ENCODE measurements at places on chromosomes 11 and 22. TPM values are rescaled to one million over a fixed set of nuclear protein-coding genes. Genes with fewer than 3 reads are reported as not detected.
A peak's percentile ranks its signal among the peaks of the same experiment; 100 is the strongest.

The POU2AF2 gene
- not detected for total RNA-seq

The PDE3B gene
- total RNA-seq, result 106 TPM

The YPEL1 gene
- total RNA-seq, result 2.6 TPM

DNA sequence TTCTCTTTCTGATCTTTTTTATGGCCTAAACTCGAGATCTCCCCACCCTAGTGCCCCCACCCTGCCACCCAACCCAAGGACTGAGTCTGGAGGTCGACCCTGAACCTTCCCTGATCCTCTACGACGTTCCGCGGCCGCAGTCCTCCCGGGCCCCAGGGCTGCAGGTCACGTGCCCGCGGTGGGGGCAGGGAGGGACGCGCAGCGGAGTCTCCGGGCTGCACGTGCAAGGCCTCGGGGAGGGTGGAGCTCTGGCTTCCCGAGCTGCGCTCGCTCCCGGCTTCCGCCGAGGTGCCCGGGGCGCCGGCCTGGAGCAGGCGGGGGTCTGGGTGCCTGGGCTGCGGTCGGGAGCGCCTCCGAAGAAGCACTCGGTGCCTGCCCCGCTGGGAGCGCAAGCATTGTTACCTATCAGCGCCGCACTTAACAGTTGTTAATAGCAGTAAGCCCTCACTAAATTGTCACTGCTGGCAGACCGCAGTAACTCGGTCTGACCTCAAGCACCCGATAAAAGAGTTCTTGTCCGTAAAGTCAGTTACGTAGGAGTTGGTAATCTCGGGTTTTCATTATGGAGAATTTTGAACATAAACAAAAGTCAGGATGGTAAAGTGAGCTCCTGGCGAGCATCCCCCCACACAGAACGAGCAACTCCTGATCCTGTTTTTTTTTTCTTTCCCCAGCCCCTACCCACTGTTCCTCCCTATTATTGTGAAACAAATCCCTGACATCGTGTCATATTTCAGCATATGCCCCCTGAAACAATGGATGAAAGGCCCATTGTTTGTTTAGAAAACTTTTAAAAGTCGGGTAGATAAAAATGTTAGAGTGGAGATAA, 69.7 kb upstream of the EP300 start:
- H3K4me1 ChIP-seq, result peaks cover 21% of the 10 kb centered on the region
- peak overlapping the region; percentile 64 for H3K27ac ChIP-seq
- peak; percentile 85 for DNase-seq
- H3K27me3 ChIP-seq, result no peaks in the 10 kb centered on the region

- no peaks in the 10 kb centered on the region for H3K36me3 ChIP-seq
- no peaks in the 10 kb centered on the region for H3K4me1 ChIP-seq
- H3K4me3 ChIP-seq, result no peak overlapping the region
- no peak for DNase-seq
- H3K27me3 ChIP-seq, result no peaks in the 10 kb centered on the region
These were observed 380.6 kb downstream of the CTTN start for GRCh38 chr11:70778883-70779282.

GRCh38 chr22:39317084-39317774, 2.2 kb downstream of the RPL3 start:
- DNase-seq, result no peak
- H3K4me1 ChIP-seq, result peaks cover 68% of the 10 kb centered on the region

DNA sequence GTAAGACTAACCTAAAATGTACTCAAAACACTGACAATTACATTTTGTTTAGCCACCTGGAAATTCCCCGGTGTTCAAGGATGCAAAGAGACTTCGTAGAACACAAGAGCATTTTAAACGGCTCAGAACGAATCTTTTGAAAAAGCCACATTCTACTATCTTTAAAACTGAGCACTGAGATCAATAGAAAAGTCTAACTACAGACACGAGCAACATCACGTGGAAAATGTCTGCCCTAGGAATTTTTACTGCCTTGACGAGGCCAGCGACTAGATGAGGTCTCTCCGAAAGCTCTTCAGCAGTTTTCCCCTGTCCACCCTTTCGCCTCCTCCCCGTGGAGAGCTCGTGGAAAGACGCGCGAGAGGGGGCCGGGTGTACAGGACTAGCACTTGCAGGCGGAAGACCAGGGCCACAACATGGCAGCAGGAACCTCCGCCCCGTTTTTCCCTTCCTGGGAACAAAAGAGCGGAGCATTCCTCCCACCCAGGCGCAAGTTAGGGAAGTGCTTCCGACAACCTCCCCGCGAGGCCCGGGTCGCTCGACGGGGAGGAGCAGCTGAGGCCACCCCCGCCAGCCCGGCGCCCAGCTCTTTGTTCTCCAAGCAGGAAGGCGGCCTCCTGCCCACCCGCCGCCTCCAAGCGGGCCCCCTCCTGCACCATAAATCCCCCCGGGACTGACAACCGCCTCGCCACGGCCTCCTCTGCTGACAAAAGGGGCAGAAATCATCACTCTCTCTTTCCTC, 1.1 kb downstream of the EIF4G2 start:
- H3K27me3 ChIP-seq, result no peaks in the 10 kb centered on the region
- H3K27ac ChIP-seq, result peak overlapping the region; percentile 99
- peaks cover 33% of the 10 kb centered on the region for H3K4me1 ChIP-seq
- peak overlapping the region; percentile 86 for H3K4me3 ChIP-seq
- peak; percentile 37 for DNase-seq

DNA sequence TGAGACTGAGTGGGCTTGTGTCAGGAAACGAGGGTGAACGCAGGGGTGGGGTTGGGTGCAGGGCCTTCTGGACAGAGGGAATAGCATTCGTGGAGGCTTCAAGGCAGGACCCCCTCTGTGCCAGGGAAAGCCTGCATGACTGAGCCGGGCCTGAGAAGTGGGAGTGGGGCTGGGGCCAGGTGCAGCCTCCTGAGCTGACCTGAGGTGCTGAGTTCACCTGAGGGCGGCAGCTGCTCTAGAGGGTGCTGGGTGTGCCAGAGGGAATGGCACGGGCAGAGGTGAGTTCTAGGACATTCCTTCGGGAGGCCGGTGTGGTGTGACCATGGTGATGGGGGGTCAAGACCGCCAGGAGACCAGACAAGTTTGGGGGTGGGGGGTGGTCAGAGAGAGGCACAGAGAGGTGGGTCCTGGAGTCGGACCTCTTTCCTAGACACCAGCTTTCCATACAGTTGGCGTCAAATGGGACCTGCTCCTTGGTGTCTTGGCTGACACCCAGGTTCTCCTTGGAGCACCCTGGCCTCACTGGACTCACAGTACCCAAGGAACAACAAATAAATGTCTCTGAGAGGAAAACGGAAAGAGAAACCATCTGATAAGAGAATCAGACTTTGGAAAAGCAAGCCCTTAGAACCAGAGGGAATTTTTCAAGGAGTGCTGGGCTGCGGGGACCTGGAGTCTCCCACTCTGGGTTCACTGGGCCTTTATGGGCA, 7.7 kb downstream of the MPPED1 start:
- peaks cover under 1% of the 10 kb centered on the region for H3K27me3 ChIP-seq
- no peak overlapping the region for H3K4me3 ChIP-seq
- H3K4me1 ChIP-seq, result no peaks in the 10 kb centered on the region
- DNase-seq, result no peak

DNA sequence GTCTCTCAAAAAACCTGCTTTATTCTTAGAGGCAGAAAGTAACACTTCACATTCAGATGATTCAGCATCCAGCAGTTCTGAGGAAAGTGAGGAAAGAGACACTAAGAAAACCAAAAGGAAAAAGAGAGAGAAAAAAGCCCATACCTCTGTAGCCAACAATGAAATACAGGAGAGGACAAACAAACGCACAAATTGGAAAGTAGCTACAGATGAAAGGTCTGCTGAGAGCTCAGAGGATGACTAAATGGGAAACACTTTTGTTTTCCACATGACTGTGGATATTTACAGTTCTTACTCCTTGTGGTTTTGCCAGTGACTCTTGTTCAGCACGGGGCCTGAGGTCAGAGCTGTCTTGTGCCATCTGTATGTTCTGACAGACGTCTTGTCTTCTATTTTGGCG, 3.8 kb downstream of the TIMM8B start:
- H3K36me3 ChIP-seq, result peaks cover 63% of the 10 kb centered on the region
- no peak overlapping the region for H3K4me3 ChIP-seq
- no peak for DNase-seq

GRCh38 chr11:85779956-85780640, 30.8 kb downstream of the SYTL2 start:
- H3K4me1 ChIP-seq, result peaks cover 9% of the 10 kb centered on the region
- H3K27me3 ChIP-seq, result no peaks in the 10 kb centered on the region
- no peak overlapping the region for H3K4me3 ChIP-seq
- DNase-seq, result no peak
- H3K36me3 ChIP-seq, result no peaks in the 10 kb centered on the region

- no peaks in the 10 kb centered on the region for H3K4me1 ChIP-seq
- no peak overlapping the region for H3K27ac ChIP-seq
- H3K4me3 ChIP-seq, result no peak overlapping the region
- no peak for DNase-seq
These were observed 706.9 kb upstream of the LUZP2 start for GRCh38 chr11:23789938-23790371.

DNA sequence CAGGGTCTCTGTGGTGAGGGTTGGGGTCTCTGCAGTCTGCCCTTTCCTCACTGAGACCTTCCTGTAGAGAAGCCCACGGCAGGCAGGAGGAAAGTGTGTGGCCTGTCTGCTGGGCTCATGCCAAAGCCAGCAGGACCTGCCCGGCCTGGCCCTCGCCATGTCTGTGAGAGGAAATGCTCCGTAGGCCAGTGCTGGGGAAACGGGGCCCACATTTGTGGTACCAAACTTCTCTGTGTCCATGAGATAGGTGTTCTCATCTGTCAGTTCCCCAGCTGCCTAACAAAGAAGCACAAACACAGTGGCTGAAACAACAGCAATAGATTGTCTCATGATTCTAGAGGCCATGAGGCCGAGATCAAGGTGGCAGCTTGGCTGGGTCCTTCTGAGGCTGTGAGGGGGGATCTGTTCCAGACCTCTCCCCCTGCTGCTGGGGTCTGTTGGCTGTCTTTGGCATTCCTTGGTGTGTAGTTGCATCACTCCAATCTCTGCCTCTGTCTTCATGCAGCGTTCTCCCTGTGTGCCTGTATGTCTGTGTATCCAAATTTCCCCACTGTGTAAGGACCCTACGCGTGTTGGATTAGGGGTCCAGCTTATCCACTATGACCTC, 772.5 kb downstream of the TBC1D22A start:
- no peaks in the 10 kb centered on the region for H3K4me1 ChIP-seq
- H3K4me3 ChIP-seq, result no peak overlapping the region
- H3K27me3 ChIP-seq, result no peaks in the 10 kb centered on the region
- H3K27ac ChIP-seq, result no peak overlapping the region
- no peak for DNase-seq

DNA sequence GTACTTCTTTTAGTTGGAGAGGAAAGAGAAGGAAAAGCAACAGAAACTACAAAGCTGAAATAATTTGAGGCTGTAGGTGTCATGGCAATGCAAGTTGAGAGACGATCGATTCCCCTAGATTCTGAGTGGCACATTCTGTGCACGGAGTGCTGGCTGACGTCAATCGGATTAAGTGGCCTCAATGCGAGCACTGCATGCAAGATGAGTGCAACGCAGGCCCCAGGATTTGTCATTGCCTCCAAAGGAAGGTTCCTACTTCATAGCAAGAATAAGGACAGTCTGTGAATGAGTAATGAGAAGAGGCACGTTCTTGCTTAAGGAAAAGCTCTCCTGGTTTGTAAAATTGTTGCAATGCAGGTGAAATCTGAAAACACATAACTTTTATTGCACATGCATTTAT, 892.4 kb downstream of the KCNA4 start:
- H3K27ac ChIP-seq, result no peak overlapping the region
- H3K27me3 ChIP-seq, result no peaks in the 10 kb centered on the region
- no peaks in the 10 kb centered on the region for H3K4me1 ChIP-seq

- DNase-seq, result no peak
- H3K4me3 ChIP-seq, result no peak within 1 kb of the TSS
- H3K4me1 ChIP-seq, result peaks cover 4% of the 10 kb centered on the region
These were observed at the start of gene KCNC1 for GRCh38 chr11:17734418-17734911. Gene KCNC1 (plus strand): TSS chr11:17734781. CDS start chr11:17736003, 1,222 bp downstream.

GRCh38 chr22:43289976-43290721, 53.0 kb downstream of the SCUBE1 start:
- DNase-seq, result no peak
- no peak overlapping the region for H3K4me3 ChIP-seq
- no peaks in the 10 kb centered on the region for H3K36me3 ChIP-seq

GRCh38 chr11:109708184-109708583, 286.2 kb downstream of the C11orf87 start:
- H3K27me3 ChIP-seq, result no peaks in the 10 kb centered on the region
- H3K27ac ChIP-seq, result no peak overlapping the region
- no peaks in the 10 kb centered on the region for H3K36me3 ChIP-seq
- H3K4me3 ChIP-seq, result no peak overlapping the region
- no peak for DNase-seq

- H3K4me1 ChIP-seq, result no peaks in the 10 kb centered on the region
- no peak overlapping the region for H3K27ac ChIP-seq
- H3K36me3 ChIP-seq, result no peaks in the 10 kb centered on the region
- H3K4me3 ChIP-seq, result no peak overlapping the region
- DNase-seq, result no peak
- H3K27me3 ChIP-seq, result peaks cover 6% of the 10 kb centered on the region
These were observed 223.6 kb downstream of the ADAMTS15 start for GRCh38 chr11:130671801-130672700.

- DNase-seq, result no peak
- no peaks in the 10 kb centered on the region for H3K36me3 ChIP-seq
- no peak overlapping the region for H3K27ac ChIP-seq
- H3K27me3 ChIP-seq, result peaks cover 14% of the 10 kb centered on the region
- H3K4me1 ChIP-seq, result peaks cover 6% of the 10 kb centered on the region
- H3K4me3 ChIP-seq, result no peak overlapping the region
These were observed 49.3 kb downstream of the CHRDL2 start for GRCh38 chr11:74681686-74682651.
